ENCODE measurements at places on chromosomes 5 and 9.

GRCh38 chr5:6459896-6460295 lies 11.2 kb downstream of the UBE2QL1 start:
- DNase-seq: no peak

DNA sequence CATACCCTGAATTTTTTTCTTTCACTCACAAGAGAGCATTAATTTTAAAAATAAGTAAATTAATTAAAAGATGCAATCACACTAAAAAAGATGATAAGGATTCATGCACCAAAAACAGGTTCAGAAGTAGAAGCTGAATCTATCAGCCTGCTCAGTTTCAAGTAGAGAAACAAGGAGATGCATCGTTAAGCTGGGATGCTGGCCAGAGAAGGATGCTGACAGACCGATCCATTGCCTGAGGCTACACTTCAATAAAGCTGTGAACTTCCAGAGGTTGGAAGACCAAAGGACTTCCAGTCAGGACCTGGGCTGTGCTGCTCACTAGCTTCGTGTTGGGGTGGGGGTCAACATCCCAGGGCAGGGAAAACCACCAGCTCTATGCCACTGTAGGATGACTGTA lies 457.7 kb downstream of the EFNA5 start:
- no peak for DNase-seq

DNA sequence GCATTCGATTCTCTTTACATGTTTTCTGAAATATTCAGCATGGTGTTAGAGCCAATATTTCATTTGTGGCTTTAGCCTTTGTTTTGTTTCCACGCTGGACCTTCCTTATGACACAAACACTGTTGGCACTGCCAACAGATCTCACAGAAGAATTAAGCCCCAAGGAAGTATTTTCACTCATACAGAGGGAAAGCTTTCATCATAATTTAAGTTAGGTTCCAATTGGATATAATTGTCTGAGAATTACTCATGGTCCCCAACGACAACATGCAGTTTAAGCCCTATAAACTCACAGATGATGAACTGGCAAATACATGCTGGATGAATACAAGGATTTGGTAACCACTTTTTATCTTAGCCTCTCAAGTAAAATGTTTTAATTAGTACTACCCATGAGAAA lies 259.5 kb downstream of the EBF1 start:
- no peak for DNase-seq

- no peak for DNase-seq
Measured at GRCh38 chr5:66958980-66959641, 237.5 kb downstream of the CD180 start.

All from pulmonary artery endothelial cell (primary cell).